Fibroblast of lung (primary cell): ENCODE measurements at places on chromosomes 5 and 9.

DNA sequence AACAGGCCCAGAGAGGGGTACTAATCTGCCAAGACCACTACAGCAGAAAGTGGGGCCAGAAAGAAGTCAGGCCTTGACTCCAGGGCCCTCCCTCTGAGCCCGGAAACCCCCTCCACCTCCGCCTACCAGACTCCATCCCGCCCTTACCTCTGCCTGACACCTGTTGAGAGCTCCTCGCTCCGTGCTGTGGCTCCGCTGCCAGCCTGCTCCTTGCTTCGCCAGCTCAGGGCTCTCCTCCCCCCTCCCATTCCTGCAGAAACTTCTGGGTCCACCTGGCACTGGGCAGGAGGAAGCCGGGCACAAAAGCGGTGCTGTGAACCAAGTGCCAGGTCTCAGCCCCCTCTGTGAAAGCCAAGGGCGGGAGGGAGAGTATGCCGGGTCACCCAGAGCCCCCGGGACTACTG is 6.4 kb upstream of the ST6GALNAC6 start:
- no peak for DNase-seq
- H3K4me3 ChIP-seq = no peak overlapping the region
- H3K36me3 ChIP-seq = peaks cover 7% of the 10 kb centered on the region
- peaks cover 28% of the 10 kb centered on the region for H3K4me1 ChIP-seq

DNA sequence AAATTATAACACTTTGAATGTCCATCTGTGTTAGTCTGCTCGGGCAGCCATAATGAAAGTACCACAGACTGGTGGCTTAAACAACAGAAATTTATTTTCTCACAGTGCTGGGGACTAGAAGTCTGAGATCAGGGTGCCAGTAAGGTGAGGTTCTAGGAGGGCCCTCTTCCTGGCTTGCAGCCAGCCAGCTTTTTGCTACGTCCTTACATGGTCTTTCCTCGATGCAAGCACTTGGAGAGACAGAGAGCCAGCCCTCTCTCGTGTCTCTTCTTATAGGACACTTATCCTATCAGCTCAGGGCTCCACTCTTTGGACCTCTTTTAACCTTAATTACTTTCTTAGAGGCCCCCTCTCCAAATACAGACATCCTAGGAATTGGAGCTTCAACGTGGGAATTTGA is 351.8 kb downstream of the SPOCK1 start:
- no peak overlapping the region for H3K27ac ChIP-seq
- no peak for DNase-seq
- H3K4me1 ChIP-seq = peaks cover 14% of the 10 kb centered on the region
- no peak overlapping the region for H3K4me3 ChIP-seq
- no peaks in the 10 kb centered on the region for H3K27me3 ChIP-seq

GRCh38 chr5:153883854-153884611 is 154.7 kb downstream of the FAM114A2 start:
- peak; percentile 19 for DNase-seq
- H3K27ac ChIP-seq = no peak overlapping the region
- H3K27me3 ChIP-seq = no peaks in the 10 kb centered on the region
- no peaks in the 10 kb centered on the region for H3K36me3 ChIP-seq

DNA sequence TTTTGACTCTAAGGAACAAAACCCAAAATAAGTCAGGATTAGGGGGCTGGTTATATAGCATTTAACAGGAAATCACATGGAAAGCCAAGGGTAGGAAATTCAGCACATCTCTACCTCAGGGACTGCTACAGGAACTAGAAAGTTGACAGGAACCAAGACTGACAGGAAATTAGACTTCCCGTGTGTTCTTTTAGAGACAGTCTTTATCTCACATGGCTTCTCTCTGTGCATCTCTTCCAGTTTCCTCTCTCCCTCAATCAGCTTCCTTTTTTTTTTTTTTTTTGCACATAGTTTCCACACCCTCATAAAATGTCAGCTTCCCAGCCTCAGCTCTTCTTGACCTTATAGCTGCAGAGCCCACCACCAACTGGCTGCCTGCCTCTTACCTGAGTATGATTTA is 4.8 kb downstream of the RECK start:
- DNase-seq = no peak
- no peaks in the 10 kb centered on the region for H3K36me3 ChIP-seq
- H3K27me3 ChIP-seq = no peaks in the 10 kb centered on the region
- H3K4me3 ChIP-seq = peak overlapping the region; percentile 95
- peaks cover 12% of the 10 kb centered on the region for H3K4me1 ChIP-seq

DNA sequence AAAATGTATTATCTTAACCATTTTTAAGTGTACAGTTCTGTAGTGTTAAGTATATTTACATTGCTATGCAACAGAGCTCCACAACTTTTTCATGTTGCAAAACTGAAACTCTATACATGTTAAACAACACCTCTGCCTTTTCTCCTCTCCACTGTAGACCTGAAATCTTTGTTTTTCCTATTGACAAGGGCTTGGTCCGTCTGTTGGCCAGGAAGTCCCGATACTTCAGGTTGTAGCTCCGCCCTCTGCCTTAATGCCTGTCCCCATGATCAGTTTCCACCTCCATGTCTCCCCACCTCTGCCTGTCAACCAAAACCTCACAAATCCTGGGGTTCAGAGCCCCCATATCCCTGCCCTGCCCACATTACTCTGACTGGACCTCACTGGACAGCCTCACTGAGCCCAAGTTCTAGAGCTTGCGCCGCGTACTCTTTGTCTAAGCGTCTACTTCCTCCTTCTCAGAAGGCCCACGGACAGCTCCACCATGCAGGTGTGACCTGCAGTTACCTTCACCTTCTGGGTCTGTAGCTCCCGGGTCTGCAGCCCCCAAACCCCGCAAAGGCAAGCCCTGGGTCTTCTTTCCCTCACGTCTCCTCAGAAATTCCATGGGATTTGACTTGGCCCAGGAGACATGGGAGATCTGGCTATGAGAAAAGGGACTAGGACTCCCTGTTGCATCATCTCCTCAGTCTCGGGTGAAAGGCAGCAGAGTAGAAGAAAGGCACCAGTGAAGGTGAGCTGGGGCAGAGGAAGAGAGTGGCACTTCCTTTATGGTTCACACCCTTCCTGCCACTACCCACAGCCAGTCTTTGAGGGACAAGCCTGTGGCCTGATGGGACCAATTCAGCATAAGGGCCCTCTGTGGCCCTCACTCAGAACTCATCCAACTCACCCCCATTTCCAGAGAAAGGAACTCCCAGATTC is 8.0 kb downstream of the GLIPR2 start:
- H3K27me3 ChIP-seq = no peaks in the 10 kb centered on the region

- no peaks in the 10 kb centered on the region for H3K27me3 ChIP-seq
- peak overlapping the region; percentile 70 for H3K27ac ChIP-seq
- peak; percentile 81 for DNase-seq
- peak overlapping the region; percentile 22 for H3K4me3 ChIP-seq
- peaks cover 18% of the 10 kb centered on the region for H3K4me1 ChIP-seq
- no peaks in the 10 kb centered on the region for H3K36me3 ChIP-seq
Observed at GRCh38 chr9:109108318-109108717, 11.4 kb downstream of the TMEM245 start.

GRCh38 chr9:122562134-122562760 is 9.3 kb downstream of the OR1N2 start:
- H3K4me3 ChIP-seq = no peak overlapping the region
- no peaks in the 10 kb centered on the region for H3K36me3 ChIP-seq
- H3K27ac ChIP-seq = no peak overlapping the region
- H3K4me1 ChIP-seq = no peaks in the 10 kb centered on the region
- no peaks in the 10 kb centered on the region for H3K27me3 ChIP-seq

DNA sequence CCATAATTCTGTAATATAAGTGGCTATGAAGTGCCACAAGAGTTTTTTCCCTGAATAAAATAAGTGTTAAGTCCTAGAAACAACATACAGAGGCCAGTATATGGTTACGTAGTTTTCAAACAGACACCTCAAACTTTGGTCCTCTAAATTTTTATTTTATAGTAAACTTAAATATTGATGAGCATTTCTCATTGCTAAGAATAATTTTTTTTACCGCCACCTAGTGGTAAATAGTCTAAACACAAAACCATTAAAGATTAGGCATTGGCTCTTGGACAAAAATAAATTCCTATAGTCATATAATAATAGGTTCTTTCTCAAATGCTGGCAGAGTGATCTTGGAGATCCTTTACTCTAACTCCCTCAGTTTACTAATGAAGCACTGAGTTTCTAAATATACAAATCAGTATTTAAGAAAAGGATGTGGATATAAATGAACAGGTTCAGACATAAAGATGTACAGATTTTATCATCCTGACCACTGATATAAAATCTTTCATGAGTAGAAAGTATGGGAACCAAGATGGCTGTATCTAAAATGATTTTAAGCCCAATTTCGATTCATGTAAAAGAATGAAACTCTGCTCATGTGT is 136.2 kb downstream of the FANCC start:
- H3K4me1 ChIP-seq = no peaks in the 10 kb centered on the region
- H3K27ac ChIP-seq = no peak overlapping the region
- H3K36me3 ChIP-seq = no peaks in the 10 kb centered on the region
- H3K4me3 ChIP-seq = no peak overlapping the region

GRCh38 chr9:95729046-95729445 is 146.4 kb upstream of the ERCC6L2 start:
- no peak overlapping the region for H3K4me3 ChIP-seq
- H3K27ac ChIP-seq = no peak overlapping the region
- H3K27me3 ChIP-seq = peaks cover 4% of the 10 kb centered on the region
- no peaks in the 10 kb centered on the region for H3K4me1 ChIP-seq
- no peaks in the 10 kb centered on the region for H3K36me3 ChIP-seq

GRCh38 chr5:42767491-42768105 is 11.0 kb downstream of the CCDC152 start:
- no peak for DNase-seq
- H3K27ac ChIP-seq = no peak overlapping the region
- H3K4me1 ChIP-seq = no peaks in the 10 kb centered on the region
- no peaks in the 10 kb centered on the region for H3K27me3 ChIP-seq
- H3K36me3 ChIP-seq = no peaks in the 10 kb centered on the region
- H3K4me3 ChIP-seq = no peak overlapping the region

DNA sequence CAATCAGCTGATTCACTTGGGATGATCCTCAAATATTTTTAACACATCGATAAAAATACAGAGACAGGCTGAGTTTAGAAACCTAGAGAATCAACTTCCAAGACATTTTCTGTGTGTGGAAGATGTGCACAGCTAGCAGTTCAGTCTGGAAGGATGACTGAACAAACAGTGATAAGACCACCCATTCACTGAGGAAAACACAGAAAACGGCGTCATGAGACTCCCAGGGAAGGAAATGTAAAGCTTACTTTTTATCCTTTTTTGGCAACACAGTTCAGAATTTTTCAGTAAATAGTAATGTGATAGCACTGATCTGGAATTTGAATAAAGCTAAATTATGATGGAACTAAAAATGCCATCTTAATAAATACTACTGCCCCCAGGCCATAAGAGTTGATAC is 277.6 kb downstream of the SEMA5A start:
- H3K27me3 ChIP-seq = no peaks in the 10 kb centered on the region
- H3K36me3 ChIP-seq = no peaks in the 10 kb centered on the region
- H3K27ac ChIP-seq = no peak overlapping the region
- DNase-seq = peak; percentile 11
- peaks cover 6% of the 10 kb centered on the region for H3K4me1 ChIP-seq

GRCh38 chr9:13278368-13279246 is 885 bp downstream of the MPDZ start:
- no peaks in the 10 kb centered on the region for H3K27me3 ChIP-seq
- peak overlapping the region; percentile 90 for H3K27ac ChIP-seq
- peak; percentile 67 for DNase-seq
- H3K36me3 ChIP-seq = no peaks in the 10 kb centered on the region

DNA sequence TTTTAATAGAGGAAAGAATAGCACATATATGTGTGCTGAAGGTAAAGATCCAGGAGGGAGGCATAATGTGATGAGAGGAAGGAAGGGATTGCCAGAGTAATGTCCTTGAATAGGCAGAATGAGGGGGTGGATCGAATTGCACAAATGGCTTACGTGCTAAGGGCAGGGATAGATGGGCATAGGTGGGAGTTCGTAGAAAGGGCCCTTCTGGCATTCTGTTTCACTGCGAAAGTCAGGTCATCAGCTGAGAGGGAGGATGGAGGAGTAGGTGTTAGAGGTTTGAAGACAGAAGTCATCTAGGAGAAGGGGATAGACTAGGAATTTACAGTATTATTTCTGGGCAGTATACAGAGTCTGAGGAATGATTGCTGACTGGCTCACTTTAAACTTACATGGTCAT is 32.1 kb downstream of the CNOT6 start:
- H3K4me3 ChIP-seq = no peak overlapping the region
- no peaks in the 10 kb centered on the region for H3K4me1 ChIP-seq
- no peaks in the 10 kb centered on the region for H3K27me3 ChIP-seq
- no peak for DNase-seq
- H3K36me3 ChIP-seq = no peaks in the 10 kb centered on the region
- no peak overlapping the region for H3K27ac ChIP-seq

- no peak overlapping the region for H3K27ac ChIP-seq
- no peak overlapping the region for H3K4me3 ChIP-seq
- no peaks in the 10 kb centered on the region for H3K27me3 ChIP-seq
- peaks cover 28% of the 10 kb centered on the region for H3K4me1 ChIP-seq
Observed at GRCh38 chr5:150114773-150115408, 28.5 kb upstream of the CSF1R start.

DNA sequence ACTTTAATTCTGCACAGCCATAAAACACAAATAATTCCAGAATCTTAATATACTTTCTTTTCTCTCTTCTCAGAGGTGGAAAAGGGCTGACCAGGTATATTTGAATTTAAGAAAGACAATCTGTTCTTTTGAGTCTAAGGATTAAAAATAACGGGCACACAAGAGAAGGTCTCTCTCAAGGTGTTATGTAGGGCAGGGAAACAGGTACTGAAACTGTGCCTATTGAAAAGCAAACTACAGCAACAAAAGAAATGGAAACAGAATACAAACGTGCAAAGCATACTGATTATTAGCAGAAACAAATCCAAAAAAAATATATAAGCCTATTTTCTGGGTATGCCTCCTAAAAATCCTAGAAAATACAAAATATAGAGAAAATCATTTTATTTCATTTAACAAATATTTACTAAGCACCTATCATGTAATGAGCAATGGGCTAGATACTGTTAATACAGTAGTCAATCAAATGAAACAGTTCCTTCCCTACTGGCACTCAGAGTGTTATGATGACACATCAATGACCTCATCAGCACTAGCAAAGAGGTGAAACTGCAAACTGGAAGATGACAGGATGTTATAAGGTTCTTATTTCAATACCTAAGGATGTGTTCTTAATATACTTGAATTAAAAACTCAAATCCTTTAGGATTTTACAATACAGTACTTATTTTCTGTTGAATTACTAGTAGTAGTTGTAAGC is 87.7 kb downstream of the AUH start:
- H3K4me1 ChIP-seq = no peaks in the 10 kb centered on the region
- no peaks in the 10 kb centered on the region for H3K27me3 ChIP-seq
- no peak overlapping the region for H3K4me3 ChIP-seq
- peak; percentile 65 for DNase-seq
- H3K27ac ChIP-seq = no peak overlapping the region
- no peaks in the 10 kb centered on the region for H3K36me3 ChIP-seq
